Stimulated activated CD8-positive, alpha-beta memory T cell treated with anti-CD3 and anti-CD28 coated beads, Interleukin-2, amount 100 ng/mL, for 1 hour (primary cell): ENCODE measurements at places on chromosomes 5 and 9.

DNA sequence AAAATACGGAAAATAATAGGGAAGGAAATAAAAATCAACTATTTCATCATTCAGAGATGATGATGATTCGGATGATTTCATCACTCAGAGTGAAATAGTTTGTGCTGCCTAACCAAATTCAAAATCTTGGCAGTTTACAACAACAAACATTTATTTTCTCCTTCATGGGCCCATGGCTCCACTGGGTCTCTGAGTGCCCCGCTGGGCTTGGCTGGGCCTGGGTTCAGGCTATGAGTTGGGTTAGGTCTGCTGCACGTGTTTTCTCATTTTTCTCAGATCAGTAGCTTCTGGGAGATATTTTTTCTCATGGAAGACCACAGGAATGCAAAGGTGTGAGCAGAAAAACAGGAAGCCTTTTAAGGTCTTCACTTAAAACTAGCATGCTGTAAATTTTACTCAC lies 24.0 kb upstream of the F2RL1 start:
- no peak for DNase-seq

DNA sequence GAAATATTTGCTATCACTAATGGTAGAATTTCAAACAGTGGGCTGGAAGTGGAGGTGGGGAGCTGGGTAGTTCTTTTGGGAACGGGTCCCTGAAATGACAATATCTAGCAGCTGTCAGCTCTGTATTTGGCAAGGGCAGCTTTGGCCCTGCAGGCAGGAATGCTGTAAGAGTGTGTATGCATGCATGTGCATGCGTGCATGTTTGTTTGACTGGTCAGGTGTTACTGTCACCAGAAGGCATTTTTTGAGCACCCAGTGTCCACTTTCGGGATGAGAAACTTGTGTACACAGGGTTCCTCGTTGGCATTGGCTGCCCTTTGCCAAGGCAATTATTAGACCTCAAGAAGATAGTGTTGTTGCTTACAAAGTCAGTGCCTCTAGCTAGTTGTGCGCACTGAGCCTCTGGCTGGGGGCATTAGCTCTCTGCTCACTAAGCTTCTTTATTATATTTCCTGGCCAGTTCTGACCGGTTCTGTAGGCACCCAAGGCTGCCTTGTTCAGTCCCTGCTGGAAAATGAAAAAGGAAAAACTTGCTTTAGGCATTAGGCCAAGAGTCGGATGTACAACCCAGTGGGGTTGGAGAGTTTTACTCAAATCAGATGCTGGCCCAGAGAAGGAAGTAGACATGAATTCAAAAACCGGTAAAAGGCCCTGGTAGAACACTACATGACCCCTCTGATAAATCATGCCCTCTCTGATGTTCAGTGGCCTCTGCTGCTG lies 2.0 kb downstream of the CYFIP2 start:
- no peak for DNase-seq

- no peak for DNase-seq
These were observed 2.0 kb upstream of the KIAA1958 start for GRCh38 chr9:112484607-112485006.

DNA sequence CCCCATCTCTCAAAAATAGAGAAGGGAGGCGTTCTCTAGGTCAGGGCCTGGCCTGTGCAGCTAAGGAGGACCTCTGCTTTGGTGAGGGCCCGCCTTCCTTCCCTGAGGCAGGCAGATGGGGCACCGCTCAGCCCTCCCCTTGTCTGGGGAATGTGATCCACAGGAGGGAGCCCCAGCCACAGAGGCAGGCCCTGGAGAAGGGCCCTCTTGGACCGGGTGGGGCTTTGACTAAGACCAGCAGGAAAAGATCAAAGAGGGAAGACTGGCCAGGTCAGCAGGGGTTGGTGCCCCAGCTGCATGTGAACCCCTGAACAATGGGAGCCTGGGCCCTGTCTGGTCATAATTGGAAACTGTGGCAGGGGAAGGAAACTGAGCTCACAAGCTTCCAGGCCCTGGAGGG lies 21.9 kb downstream of the PTPA start:
- DNase-seq: no peak

DNA sequence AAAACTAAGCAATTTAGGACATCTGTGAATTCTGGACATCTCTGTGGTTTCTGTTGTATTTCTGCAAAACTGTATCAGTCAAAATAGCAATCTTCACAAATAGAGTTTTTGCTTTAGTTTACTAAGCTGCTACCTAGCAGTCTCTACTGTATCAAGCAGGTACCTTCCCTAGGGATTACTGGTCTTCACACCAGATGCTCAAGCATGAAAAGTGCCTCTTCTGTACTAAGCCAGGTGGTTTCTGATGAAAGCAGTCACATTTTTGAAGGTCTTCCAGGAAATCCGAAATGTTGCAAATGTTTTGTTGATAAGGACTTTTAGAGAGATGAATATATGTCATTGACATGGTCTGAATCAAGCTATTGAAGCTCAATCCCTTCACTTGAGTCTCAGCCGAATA lies 540.0 kb downstream of the KCTD16 start:
- DNase-seq: no peak

- no peak for DNase-seq
These were observed 38.3 kb downstream of the PIK3R1 start for GRCh38 chr5:68253624-68254585.

- no peak for DNase-seq
These were observed 7.8 kb upstream of the CARD9 start for GRCh38 chr9:136381311-136381710.

DNA sequence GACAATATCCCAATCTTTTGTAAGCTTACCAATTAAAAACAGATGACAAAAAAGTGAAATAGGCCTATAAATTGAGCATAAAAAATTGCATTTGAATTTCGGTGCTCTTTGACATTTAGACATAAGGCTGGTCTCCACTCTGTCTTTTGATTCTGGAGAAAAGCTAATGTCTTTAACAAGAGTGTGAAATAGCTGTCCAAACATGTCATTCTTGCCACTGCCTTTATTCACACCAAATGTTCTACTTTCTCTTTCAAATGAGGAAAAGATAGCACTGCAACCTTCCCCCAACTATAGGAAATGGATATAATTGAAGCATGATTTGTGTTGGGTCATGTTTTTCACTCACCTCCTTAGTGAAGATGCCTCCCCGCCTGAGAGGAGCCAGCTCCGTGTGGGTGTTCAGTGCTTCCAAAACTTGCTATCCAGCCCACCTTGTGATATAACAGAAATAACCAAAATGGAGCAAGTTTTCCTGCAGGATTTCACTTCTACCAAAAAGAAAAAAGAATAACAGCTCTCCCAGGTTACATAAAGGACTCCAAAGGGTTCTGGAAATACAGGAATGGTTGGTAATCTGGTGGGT lies 55.2 kb upstream of the STK32A start:
- no peak for DNase-seq

DNA sequence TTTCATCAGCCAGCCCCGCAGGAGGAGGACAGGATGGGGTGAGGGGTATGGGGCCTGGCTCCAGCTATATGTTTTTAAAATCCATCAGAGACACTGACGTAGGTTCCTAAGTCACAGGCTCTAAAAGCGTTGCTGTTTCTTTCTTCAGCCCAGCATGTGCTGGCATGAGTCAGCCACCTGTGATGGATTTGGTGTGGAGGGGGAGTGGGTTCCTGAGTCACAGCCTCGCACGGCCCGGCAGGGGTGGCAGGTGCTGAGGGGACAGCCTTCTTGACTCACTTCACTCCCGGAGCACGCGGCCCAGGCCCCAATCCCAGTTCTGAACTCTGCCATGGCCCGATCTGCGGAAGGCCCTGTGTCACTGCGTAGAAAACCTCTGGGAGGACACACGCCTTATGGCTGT lies 38.8 kb upstream of the RPL26L1 start:
- DNase-seq: no peak
